ENCODE measurements at places on chromosomes 3 and 15.

DNA sequence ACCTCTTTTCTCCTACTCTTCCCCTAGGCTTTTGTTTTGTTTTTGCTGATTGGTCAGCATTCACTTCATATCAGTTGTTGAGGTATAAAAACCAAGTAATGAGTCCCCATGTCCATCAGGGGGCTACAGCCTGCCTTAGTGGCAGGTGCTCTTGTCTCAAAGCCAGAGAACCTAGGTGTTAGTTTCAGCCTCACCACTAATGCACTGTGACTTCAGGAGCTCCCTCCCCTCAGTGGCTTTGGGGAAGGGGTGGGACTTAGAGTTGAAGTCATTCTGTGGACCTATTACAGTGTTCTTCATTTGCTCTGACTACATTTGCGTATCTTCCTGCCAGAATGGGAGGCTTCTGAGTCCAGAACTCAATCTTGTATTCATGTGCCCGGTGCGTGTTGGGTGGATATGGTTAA is 41.6 kb downstream of the NR2C2 start:
- DNase-seq = no peak

DNA sequence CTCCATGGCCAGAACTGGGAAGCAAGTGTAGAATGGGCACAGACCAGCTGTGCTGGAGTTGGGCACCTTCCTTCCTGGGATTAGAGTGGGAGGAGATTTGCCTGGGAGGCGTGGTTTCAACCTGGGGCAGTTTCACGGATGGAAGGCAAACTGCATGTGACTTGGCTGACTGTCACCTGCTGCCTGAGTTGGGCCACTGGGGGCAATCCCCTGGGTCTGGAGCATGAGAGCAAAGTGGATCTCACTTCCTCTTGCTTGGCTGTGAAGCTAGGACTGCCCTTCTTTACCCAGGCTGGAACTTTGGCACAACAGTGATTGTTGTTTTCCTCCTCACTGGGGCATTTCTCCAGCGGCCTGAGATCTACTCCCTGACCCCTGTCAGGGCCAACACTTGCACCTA is 1247.0 kb upstream of the EPHA6 start:
- no peak for DNase-seq

- no peak for DNase-seq
These were observed 70.5 kb upstream of the SEC13 start for GRCh38 chr3:10391391-10391790.

- DNase-seq = no peak
These were observed 1.6 kb upstream of the NTRK3 start for GRCh38 chr15:88258093-88258641.

DNA sequence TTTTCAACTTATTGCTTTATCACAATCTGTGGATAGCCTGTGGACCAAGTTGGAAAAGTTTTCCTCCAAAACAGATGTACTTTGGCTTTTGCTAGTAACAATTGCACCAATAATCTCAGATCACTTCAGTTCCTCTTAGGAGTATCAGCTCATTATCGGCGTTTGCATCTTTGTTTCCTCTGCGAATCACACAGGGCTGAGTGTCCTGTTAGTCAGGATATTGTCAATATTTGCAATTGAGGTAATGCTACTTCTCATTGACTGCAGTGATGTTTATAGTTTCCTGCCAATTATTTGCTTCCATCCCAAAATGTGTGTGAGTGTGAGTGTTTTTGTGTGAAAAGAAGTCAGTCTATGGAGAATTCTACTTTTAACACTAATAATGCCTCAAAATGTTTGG is 545.0 kb downstream of the SI start:
- DNase-seq = no peak
